D341Med (cell line): ENCODE measurements at places on chromosomes 16 and 17.

DNA sequence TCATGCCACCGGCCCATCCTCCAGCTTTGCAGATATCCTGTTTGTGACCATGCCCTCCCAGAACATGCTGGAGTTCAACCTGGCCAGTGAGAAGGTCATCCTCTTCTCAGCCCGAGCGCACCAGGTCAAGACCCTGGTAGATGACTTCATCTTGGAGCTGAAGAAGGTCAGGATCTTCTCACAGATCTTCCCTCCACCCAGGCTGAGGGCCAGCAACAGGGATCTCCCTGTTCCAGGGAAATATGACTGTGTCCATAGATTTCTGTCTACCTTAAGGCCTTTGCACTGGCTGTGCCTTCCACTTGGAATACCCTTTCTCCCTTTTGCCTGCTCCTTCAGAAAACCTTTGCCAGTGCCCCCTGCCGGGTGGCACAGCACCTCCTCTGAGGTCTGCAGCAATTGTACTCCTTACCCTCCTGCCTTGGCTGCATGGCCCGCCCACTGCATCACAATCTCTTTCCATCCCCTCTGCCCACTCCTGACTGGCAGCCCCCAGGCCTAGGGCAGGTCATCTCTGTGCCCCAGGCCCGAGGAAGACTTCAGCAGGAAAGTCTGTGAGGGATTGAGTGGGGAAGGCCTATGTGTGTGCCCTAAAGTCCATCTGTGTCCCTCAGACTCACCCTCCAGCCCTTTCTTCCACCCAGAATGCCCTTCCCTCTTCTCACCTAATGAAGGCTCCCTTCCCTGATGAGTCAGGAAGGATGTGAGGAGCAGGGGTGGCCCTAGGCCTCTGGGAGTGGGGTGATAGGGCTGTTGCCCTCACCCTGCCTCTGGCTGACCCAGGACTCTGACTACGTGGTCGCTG is 27.3 kb upstream of the ALKBH5 start:
- DNase-seq, result no peak

DNA sequence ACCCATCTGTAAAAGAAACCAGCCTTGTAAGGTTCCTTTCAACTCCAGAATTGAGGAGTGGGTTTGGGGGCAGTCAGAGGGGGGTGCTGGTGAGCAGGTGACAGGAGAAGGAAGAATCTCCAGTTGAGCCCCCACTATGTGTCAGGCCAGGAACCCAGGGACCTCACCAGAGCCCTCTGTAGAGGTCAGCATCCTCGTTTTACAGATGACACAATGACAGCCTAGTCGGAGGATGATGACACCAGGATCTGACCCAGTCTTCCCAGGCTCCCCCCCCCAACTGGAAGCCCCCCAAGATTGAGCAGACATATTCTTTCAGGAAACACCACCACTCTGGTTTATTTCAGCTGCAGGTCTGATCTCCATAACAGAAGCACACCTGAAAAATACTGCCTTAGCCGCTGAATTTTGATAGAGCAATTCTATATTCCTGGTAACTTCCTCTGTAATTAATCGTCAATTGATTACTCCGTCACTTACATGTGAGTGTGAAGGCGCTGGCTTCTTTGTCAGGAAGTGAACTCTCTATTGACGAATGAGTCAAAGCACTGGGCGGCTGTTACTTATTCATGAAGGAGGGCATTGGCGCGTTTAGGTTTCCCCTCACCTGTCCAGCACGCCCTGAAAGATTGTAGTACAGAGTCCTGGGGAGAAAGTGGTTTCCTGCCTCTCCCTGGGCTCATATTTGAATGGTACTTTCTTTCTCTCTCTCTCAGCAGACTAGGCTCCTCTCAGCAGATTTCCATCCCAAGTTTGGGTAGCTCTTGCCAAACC is 21.2 kb downstream of the SOCS3 start:
- no peak for DNase-seq

GRCh38 chr16:19377864-19378263 is 39.8 kb upstream of the TMC5 start:
- no peak for DNase-seq

DNA sequence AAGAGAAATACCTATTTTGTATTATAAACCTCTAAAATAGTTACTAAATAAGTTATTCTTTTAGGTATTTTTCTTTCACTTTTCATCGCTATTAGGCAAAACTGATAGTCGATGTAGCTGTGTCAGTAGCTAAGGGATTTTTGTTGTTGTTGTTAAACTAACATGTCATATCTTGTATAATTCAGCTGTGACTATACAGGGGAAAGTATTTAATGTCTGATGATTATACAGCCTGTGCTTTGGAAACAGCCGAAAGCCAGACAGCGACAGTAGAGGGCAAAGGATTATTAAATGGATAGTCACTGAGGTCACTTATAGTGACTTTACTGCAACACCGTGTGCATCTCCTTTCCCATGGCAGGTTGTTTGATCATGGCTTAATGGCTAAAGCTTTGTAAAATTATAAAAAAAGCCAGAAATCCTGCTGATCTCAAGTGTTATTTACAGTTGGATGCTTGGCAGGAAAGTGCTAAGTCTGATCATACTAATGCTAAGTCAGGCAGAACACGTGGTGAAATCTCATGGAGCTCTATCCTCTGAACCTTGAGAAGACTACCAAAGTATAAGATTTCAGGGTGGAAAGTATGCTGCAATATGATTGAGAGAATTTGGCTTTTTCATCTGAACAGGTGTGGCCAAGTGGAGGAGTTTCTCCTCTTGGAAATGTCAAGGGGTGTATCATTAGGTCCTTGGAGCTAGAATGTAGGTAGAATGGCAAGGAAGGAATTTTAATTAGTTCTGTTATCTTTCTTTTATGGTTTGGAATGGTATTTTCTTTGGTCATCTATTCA is 88.4 kb downstream of the FTO start:
- no peak for DNase-seq

GRCh38 chr16:84598360-84598759 is 19.5 kb downstream of the COTL1 start:
- DNase-seq, result no peak

DNA sequence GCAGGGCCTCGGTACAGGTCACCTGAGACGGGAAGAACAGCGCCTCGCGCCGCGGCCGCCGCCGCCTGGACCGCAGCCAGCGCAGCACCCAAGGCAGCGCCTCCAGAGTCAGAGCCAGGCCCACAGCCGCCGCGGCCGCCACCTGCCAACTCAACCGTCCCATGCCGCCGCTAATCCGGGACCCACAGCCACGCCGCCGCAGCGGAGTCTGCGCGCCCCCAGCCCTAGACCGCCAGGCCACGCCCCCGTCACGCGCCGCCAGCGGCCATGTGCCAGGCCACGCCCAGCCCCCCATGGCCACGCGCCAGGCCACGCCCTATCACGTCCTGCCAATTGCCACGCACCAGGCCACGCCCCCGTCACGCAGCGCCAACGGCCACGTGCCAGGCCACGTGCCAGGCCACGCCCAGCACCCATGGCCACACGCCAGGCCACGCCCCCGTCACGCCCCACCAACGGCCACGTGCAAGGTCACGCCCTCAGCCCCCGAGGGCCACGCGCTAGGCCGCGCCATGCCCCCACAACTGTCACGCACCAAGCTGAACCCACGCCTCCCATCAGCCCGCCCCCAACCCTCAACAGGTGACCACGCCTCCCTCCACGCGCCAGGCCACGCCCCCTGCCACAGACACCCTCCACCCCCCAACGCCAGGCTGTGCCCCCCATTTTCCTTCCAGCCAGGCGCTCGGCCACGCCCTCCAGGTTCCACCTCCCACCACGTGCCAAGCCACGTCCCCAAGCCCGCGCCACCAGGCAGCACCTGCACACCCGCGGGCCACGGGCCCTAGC is at the start of gene PLD6:
TSS of gene PLD6 (minus strand) at position 210 of the 789 bp plus-strand sequence. CDS start at position 163, 47 bp downstream.
- DNase-seq, result no peak

DNA sequence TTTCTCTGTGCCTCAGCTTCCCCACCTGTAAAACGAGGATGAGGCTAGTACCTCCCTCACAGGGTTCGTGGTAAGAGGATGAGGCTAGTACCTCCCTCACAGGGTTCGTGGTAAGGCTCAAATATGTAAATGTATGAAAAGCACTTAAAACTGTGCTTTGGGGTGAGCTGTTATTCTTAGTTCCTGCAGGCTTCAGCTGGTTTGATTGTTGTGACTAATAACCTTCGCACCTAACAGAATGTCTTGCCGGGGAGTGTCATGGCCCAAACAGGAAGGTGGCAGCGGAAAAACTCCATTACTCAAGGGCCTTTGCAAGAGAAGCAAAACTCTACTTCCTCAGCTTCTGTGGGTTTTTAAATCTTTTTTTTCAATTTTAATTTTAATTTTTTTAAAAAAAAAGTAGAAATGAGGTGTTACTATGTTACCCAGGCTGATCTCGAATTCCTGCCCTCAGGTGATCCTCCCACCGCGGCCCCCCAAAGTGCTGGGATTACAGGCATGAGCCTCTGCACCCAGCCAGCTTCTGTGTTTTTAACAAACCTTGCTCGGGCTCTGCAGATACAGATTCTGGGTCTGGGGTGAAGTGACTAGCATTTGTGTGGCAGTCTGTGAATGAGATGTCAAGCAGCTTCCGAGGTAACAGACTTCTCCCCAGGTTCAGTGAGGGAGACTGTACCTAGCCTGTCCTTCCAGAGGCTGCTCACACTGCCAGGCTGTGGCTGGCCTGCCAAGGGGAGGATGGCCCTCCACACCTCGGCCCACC is 103.0 kb downstream of the RAB11FIP4 start:
- no peak for DNase-seq

DNA sequence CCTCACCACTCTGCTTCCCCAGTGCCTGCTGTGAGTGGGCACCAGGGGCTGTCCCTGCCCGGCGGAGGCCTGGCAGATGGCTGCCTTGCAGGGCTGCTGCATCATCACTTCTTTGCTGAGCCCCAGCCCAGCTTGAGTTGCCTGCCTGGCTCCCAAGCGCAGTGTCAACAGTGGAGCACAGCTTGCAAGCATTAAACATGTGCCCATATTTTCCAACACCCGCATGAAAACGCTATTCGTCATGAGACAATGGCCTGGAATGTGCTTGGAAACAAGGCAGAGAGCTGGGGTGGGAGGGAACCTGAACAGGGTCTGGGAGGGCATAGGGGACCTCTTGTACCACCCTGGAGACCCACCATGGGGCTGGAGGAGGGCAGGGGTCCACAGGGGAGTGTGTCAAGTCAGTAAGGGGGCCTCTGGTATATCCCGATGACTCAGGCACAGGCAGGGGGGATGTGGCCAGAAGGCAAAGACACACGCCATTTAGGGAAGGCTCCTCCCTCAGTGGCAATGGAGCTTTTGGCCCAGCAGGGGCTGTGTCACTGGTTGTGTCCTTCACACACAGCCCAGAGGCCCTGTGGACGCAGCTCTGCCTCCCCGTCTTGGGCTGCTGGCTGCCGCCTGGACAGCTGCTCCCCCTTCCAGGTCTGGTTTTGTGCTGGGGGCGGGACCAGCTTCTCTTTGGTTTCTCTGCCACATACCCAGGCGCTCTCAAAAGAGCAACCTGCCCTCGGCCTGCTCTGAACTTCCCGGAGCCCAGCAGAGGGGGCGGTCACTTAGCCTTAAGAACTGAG is 17.4 kb upstream of the MTSS2 start:
- DNase-seq, result no peak

DNA sequence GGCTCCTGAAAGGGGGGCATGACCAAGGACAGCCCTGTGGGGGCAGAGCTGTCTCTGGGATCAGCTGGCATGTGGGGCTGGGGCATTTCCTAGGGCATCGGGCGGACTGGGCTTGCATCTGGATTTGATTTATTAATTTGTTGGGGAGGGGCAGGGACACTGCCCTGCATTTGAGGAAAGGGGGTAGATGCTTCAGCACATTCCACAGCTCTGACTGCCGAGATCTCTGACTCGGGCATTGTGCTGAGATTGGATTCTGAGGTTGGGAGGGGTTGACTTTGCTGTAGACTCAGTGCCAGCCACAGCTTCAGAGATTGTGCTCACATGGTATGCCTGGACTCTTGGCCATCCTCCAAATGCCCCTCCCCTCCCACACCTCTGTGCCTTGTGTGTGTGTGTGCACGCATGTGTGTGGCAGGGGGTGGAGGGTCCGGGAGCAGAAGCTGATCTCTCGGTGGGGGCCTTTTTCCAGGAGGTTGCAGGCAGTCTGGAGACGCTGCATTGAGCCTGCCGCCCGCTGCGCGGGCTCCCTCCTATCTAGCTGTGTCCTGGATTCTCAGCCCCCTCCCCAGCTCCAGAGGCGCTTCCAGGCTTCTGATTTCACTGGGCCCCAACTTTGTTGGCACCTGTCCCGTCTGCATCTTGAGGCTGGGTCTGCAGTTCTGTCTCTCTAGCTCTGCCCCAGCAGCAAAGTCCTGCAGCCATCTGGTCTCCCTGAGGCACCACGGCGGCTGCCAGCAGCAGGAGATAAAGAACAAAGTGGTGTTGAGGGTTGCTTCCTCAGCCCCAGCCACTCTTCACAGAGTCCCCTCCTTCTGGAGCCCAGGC is 14.9 kb downstream of the IGFBP4 start:
- DNase-seq, result no peak

DNA sequence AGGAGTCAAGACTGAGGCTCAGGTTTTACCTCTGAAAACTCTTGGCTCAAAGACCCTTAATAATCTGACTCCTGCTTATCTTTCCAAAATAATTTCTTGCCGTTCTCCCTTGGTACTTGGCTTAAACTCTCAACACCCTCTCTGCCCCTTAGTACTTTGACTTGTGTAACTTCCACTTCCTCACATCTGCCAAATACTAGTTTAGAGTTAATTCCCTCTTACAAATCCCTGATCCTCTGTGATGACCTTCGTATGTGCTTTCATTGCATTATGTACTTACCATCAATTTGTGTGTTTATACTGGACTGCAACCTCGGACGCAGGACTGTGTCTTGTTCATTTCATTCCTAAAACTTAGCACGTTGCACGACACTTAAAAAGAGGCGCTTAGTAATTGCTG is 35.2 kb downstream of the ZNF207 start:
- no peak for DNase-seq

GRCh38 chr17:78337244-78338109 is 22.4 kb downstream of the SOCS3 start:
- no peak for DNase-seq

GRCh38 chr16:88681709-88682451 is 4.4 kb downstream of the SNAI3 start:
- DNase-seq, result no peak

DNA sequence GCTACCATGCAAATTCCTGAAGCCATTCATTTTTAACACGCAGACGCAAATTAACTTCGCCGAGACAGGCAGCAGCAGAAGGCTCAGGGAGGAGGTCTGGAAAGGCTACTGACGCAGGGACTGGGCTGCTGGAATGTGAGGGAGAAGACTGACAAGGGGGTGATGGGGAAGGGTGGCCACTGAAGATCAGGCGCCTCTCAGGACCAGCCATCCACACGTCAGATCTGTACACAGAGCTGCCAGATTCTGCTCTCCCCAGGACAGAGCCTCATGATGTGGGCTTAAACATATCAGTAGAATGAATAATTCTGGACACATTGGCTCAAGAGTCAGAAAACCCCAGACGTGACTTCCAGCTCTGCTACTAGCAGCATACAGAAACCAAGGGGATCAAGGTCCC is 25.6 kb upstream of the CLEC18B start:
- no peak for DNase-seq

DNA sequence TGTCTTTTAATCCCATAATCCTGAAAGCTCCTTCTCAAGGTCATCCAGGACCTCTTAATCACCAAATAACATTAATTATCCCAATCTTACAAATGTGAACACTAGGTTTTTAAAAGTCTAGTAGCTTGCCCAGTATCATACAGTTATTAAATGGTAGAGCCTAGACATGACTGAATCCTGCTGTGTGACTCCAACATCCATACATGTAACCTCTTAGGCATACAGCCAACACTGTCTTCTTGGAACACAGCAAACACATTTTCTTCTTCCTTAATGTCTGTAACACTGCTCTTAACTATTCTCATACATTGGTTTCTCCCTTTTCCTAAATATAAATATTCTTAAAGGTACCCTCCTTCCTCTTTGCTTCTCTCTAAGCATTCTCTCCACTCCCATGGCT is 13.7 kb downstream of the BRIP1 start:
- peak; percentile 39 for DNase-seq

- DNase-seq, result no peak
Observed at GRCh38 chr17:71503710-71504465, 616.9 kb upstream of the SOX9 start.
